ENCODE measurements at places on chromosomes 6 and 20.

DNA sequence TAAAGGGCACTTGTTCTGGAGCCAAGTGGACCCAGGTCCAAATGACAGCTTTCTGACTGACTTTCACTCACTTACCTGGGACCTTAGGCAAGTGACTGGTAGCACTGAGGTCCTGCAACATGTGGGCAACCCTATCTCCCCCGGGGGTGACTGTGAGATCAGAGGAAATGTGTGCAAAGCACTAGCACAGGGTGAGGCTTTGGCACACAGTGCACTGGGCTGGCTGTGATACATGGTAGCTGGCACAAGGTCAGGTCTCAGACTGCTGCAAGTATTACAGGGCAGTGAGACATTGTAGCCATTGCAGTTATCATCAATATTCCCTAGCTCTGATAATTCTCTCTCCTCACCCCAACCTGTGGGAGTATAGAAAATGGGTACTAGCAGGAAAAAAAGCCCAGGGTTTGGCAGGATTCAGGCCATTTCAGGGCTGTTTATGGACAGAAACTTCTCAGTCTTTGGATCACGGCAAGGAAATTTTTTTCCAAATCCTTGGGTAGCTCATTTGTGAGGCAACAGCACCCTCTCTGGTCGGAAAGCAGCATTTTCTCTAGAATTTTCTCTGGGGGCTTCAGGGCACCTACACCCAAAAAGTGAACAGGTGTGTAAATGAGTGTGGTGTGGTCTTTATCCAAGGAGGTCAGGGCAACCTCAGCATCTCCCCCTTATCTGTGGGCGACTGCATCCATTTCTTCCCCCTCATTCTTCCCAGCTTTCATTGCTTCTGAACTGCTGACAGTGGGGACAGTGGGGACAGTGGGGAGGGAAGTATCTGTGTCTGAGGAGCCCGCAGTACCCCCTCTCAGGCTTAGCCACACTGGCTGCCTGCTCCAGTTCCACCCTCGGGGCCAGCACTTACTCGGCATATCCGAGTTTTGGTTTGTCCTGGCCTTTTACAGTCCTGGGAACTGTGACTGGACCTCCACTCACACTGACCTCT lies 148.7 kb upstream of the PHACTR3 start:
- DNase-seq: no peak

DNA sequence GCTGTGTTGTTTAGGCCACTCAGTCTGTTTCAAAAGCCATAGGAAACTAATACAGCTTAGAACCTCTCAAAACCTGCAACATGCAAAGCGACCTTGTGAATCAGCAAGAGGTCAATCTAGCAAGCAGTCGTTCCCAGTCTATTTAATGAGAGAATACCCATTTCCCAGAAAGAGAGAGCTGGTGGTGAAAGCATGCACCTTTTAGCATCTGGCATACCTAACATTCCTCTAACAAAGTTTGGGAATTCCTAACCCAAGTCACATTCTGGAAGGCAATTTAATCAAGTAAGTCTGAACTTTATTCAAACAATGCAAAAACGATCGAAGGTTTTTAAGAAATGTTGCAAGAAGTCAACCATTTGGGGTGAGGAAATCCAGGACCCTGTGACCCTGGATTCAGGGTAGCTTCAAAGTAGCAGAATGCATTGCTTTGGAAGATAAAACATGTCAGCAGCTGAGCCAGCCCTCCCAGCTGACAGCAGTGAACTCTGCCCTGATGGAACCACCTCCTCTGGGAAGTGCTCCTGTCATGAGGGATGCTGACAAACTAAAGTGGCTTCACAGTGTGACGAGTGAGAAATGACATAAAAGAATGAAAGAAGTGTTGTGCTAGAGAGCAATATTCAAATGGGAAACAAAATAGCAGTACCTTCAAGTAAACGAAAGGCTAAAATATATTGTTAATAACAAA lies 104.8 kb downstream of the GMDS start:
- no peak for DNase-seq

GRCh38 chr6:165987483-165988301 lies 180.0 kb downstream of the TBXT start:
- DNase-seq: no peak

DNA sequence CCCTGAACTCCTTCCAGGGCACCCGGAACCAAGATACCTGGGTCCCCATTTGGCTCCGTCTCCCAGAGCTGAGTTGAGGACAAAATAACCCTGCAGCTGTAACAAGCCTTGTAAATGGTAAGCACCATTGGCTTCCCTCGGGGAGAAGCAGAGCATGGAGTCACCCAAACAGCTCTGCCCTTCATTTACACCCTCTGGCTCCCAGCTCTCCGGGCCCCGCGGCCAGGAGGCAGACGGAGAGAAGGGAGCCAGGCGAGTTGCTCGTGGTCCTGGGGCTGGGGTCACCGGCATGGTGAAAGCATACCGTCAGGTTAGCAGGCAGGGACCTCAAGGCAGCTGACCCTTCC lies 2.1 kb downstream of the TFEB start:
- no peak for DNase-seq

GRCh38 chr6:78324213-78324612 lies 543.1 kb upstream of the IRAK1BP1 start:
- DNase-seq: no peak

- no peak for DNase-seq
Measured at GRCh38 chr20:46903256-46903655, 8.6 kb downstream of the EYA2 start.

- DNase-seq: no peak
Measured at GRCh38 chr6:160798625-160799024, 96.6 kb downstream of the PLG start.

DNA sequence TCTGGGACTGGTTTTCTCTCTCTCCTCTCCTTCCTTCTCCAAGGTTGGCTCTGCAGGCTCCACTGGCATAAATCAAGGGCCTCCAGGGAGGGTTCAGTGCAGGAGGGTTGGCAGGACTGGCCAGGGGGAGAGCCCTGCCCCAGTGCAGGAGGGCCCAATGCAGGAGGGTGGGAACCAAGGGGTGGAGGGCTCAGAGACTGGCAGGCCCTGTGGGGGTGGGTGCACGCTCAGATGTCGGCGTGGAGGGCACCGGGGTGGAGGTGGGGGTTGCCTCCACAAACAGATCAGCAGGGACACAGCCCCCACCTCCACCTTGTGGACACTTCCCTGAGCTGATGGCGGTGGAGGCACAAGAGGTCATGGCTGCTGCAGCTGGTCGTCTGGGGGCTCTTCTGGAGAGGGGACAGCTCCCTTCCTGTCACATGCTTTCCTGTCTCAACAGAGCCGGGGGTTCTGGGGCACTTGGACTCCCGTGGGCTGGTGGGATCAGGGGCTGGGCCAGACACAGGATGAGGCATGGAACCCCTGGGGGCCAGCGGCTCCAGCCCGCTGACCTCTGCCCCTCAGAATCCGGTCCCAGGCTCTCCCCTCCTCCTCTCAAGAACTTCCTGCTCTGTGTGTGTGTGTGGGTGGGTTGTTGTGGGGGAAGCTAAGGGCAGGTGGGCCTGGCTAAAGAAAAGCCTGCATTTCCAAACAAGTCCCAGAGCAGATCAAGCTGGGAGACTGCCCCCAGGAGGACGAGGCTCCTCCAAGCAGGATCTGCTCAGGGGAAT lies 2.7 kb upstream of the ABHD16B start:
- no peak for DNase-seq

DNA sequence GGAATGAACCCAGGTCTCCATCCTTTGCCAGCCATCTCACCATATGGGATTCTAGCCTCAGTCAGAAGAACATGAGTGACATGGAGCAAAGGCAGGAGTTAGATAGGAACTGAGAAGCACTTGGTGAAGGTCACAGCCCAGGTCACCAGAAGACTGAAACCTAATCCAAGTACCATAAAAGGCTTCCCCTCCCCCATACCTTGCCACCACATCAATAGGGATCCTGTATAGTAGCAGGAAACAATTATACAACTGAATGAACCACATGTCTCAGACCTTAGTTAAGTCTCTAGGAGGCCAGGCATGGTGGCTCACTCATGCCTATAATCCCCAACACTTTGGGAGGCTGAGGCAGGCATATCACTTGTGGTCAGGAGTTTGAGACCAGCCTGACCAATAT lies 49.6 kb downstream of the KIZ start:
- no peak for DNase-seq

DNA sequence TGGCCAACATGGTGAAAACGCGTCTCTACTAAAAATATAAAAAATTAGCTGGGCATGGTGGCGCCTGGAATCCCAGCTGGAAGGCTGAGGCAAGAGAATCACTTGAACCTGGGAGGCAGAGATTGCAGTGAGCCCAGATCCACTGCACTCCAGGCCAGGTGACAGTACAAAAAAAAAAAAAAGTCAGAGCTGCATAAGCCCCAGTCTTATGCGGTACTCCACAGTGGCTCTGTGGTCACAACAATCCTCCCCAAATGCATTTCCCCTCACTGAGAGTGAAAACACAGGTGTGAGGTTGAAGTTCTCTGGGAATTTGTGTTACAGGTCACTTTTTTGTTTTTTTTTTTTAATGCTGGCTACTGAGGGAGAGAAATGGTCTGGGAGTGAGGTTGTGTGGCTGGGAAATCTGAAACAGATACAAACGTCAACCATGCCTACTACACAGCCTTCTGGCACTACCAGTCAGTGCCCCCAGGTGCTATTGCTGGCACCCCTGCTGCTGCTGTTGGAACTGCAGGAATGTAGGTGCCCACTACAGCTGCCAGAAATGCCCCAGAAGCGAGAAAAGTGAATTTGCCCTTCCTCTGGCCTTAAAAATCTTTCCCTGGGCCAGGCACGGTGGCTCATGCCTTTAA lies 5.7 kb downstream of the MRPS26 start:
- no peak for DNase-seq

- no peak for DNase-seq
Measured at GRCh38 chr6:123638865-123639264, 2.1 kb upstream of the TRDN start.

DNA sequence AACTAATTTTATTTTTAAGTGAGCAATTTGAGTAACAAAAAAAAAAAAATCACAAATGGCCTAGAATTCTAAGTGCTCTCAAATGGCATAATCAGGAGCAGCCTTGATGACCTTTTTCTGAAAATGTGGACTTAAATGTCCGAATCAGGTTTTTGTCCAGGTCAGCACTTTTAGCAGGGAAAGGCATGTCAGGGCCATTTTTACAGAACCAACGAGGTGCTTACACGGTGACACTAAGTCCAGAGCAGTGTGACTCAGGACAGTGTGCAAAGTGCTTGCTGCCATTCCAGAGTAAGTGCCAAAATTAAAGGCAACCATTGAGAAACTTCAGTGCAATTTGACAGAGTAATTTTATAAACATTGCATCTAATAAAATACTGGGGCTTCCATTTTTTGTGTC lies 127.8 kb downstream of the KIF16B start:
- no peak for DNase-seq

DNA sequence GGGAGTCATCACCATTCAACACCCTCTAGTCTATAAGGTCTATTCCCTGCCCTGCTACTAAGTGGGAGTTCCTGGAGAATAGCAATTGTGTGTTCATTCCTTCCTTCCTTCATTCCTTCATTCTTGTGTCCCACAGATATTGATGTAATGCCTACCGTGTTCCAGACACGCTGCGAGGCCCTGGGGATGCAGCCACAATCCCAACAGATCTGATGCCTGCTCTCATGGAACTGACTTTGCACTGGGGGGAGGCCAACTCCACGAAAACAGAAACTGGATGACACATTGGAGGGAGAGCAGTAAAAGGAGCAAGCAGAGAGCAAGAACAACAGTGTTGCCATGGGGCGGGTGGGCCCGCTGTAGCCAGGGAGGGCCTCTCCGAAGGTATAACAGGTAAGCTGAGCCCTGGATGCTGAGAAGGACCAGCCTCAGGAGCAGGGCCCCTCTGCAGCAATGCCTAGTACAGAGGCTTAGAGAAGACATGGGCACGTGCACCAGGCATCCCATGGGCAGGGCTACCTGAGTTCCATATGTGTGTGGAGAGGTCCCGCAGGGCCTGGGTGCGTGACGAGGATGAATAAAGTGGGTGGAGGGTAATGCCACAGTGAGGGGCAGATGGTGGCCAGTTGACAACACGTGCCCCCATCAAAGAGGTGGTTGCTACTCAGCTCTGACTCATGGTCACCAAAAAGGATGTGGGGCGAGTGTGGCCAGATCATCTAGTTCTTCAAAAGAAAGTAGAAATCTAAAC lies 173.9 kb downstream of the NFATC2 start:
- DNase-seq: no peak

- no peak for DNase-seq
Measured at GRCh38 chr6:122953766-122954165, 42.3 kb upstream of the CLVS2 start.

- no peak for DNase-seq
Measured at GRCh38 chr6:98416027-98416426, 418.3 kb upstream of the POU3F2 start.
